ENCODE measurements at places on chromosomes 2 and 18.

- DNase-seq = no peak
Measured at GRCh38 chr2:177604271-177605065, 211.9 kb downstream of the AGPS start.

DNA sequence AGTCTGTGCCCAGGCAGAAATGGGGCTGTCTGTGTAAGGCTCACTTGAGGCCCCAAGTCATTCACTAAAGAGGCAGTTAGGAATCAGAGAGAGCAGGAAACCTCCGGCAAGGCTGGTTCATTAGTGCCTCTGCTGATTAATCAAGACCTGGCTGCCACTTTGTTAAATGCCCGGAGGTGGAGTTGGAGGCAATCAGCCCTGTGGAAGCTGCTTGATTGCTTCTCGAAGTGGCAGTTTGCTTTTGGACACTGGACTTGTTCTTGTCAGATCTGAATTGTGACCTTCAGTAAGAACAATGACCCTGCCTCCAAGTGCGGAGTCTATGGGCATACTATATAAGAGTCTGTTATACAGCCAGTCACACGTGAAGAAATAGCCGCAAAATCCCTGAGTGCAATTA is 183.9 kb upstream of the LINC00305 start:
- DNase-seq = no peak

DNA sequence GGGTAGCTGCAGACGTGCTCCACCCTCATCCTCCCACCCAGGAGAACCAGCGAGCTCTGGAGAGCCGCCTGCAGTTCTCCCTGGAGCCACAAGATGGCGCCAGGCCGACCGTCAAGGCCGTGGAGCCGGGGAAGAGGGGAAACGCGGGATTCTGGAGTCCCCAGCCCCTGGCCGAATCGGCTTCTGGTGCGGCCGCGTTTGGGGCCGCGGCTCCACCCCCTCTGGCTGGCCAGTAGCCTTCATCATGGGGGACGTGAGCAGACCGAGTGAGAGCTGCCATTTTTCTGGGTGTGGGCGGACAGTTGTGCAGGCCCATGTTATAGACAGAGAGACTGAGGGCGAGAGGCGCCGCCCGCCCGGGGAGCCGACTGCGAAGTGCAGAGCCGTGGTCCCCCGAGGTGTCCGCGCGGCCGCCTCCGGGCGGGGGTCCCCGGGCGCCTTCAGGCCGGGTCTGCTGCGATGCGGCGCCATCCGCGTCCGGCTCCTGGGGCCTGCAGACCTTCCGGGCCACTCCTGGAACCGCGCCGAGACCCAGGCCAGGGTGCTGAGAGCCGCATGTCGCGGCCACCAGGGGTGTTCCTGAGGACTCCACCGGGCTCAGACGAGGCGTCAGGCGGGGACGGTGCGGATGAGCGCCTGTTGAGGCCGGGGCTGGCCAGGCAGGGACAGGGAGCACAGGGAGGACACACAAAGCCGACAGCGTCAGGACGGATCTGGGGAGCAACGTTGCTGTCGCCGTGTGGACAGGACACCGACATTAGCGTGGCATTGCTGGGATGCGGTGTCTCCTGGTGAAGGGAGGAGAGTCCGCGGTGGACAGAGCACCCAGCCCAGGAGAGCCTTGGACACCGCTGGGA is 418.2 kb upstream of the HS6ST1 start:
- DNase-seq = peak; percentile 90

- no peak for DNase-seq
Measured at GRCh38 chr18:70370762-70371733, 82.2 kb downstream of the SOCS6 start.

DNA sequence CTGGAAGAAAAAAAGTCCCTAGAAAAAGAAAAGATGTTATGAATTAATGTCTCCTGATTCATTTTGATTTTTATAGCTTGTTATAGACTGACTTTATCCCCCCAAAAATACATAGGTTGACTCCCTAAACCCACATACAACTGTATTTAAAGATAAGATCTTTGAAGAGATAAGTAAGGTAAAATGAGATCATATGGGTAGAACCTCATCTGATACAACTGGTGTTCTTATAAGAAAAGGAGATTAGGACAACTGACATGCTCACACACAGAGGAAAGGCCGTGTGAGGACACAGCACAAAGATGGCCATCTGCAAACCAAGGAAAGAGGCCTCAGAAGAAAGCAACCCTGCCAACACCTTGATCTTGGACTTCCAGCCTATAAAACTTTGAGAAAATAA is 117.5 kb downstream of the CD226 start:
- no peak for DNase-seq

DNA sequence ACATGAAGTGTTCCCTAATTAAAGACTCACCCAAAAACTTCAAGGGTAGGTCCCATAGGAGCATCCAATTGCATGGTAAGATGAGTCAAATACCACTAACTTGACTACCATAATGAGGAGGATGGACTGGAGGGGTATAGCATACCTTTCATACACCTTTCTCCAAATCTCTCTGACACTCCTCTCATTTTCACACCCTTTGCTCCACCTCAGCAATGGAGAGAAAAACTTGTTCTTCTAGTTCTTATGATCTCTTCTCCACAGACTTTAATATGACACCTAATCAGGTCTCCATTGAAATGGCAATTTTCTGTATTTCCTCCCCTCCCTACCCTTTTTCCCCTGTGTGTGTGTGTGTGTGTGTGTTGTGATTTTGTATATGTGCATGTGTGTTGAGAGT is 41.1 kb upstream of the MAP2 start:
- DNase-seq = no peak

- DNase-seq = no peak
Measured at GRCh38 chr2:134261398-134262131, 7.7 kb downstream of the MGAT5 start.

DNA sequence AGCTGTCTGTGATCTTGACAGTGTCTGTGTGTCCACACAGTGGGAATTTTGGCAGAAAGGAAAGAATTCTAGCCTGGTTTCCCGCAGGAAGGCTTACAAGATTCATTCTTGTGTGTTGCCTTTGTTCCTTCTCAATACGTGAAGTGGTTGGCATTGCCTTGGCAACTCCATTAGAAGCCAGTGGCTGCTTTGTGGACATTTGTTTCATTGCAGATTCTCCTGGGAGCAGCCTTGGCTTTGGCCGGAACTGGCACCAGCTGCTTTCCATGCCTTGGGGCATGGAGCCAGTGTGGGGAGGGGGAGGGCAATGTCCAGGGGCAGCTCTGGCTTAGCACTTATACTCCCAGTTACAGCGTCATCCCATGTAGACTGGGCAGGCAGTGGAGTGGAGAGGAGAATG is 39.4 kb downstream of the KIF5C start:
- no peak for DNase-seq

GRCh38 chr18:79445696-79446561 is 50.2 kb downstream of the NFATC1 start:
- no peak for DNase-seq

DNA sequence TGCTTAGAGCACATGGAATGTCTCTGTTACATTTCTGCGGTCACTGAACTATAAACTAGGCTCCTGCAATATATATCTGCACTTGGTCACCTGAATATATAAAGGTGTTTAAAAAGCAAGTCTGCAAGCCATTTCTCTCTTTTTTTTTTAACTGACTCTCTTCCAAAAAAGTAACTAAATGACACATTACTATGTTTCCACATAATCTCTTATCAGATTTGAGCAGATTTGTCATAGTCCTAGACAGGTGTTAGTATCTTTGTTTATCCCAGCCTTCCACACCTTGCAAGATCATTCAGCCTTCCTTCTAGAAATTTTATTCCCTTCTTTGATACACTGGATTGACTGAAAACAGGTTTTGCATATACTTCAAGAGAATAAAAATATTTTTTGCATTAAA is 86.7 kb upstream of the KLF7 start:
- DNase-seq = no peak

GRCh38 chr2:10982931-10983701 is 71.4 kb downstream of the KCNF1 start:
- DNase-seq = no peak

- DNase-seq = no peak
Measured at GRCh38 chr2:13779996-13780395, 852.5 kb upstream of the LRATD1 start.

- no peak for DNase-seq
Measured at GRCh38 chr2:130949954-130950353, 113.2 kb downstream of the ARHGEF4 start.

DNA sequence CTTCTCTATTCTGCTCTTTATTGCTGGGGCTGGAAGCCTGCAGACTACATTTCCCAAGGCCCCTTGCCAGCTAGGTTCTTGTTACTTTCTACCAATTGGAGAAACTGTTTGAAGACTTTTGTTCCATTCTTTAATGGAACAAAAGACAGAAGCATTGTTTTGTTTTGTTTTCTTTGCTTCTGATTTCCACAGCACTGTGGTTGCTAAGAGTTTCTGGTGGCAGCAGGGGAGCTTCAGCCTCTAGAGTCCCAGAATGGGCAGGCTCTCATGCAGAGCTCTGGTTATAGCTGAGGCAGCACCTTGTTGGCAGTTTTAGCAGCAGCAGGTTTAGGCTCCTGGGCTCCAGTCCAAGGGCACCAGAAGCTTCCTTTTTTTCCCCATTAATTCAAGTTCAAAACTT is 234.3 kb downstream of the ETAA1 start:
- DNase-seq = no peak

- DNase-seq = no peak
Measured at GRCh38 chr2:198054299-198054698, 249.9 kb downstream of the PLCL1 start.

GRCh38 chr2:78127424-78127823 is 605.2 kb upstream of the LRRTM4 start:
- DNase-seq = no peak

DNA sequence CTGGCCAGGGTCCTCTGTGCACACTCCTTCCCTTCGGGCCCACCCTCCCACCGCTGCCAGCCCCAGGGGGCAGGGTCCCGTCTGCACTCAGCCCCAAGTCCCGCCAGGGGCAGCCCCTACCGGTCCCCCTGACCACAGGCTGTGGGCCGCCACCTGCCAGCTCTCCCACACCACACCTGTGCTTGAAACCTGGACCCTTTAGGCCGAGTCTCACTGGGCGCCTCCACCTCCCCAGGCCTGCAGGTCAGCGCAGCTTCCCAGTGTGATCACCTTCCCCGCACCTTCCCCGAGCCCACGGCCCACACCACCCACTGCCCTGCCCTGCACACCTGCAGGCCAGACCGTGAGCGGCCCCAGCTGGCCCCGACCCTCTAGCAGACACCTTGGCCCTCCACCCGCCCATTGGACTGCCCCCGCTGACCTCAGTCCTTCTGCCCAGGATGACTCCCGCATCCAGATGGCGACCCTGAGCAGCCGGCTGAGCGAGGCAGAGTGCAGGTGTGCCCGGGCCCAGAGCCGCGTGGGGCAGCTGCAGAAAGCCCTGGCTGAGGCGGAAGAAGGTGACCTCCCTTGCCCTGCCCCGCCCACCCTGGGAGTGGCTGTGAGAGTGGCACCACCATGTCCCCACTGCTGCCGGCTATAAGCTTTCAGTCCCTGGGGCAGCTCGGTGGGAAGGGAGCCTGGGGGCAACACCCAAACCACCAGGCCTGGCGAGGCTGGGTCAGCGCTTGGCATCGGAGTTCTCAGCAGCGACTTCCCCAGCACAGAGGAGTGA is 31.3 kb upstream of the SNED1 start:
- no peak for DNase-seq

DNA sequence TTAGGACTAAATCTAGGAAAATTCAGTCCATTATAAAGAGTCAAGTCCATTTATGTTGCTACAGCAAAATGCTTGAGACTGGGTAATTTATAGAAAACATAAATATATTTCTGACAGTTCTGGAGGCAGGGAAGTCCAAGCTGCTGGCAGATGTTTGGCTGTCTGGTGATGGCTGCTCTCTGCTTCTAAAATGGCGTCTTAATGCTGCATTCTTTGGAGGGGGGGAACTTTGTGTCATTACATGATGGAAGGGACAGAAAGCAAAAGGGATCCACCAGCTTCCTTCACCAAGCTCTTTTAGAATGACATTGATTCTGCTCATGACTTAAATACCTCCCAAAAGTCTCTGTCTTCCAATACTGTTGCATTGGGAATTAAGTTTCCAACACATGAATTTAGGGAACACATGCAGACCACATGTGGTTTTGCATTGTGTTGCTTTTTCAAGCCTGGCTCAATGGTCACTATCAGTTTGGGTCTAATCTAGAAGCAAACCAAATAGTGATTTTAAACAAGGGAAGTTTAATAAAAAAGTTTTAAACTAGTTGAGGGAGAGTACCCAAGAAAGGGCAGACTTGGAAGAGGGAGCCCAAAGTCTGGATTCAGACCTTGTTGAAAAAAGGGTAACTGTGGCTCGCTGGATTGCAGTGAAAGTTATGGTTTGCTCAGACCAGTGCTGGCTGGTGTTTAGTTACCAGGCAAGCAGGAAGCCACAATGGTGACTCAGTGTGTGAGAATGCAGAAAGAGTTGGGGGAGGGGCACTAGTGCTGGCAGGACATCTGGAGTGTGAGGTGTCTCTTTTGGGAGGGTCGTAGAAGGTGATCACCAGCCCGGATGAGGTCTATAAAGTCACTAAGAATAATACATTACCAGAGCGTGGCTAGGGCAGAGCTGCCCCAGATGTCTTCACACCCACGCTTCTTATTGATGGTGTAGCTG is 30.8 kb downstream of the C18orf54 start:
- peak; percentile 57 for DNase-seq

DNA sequence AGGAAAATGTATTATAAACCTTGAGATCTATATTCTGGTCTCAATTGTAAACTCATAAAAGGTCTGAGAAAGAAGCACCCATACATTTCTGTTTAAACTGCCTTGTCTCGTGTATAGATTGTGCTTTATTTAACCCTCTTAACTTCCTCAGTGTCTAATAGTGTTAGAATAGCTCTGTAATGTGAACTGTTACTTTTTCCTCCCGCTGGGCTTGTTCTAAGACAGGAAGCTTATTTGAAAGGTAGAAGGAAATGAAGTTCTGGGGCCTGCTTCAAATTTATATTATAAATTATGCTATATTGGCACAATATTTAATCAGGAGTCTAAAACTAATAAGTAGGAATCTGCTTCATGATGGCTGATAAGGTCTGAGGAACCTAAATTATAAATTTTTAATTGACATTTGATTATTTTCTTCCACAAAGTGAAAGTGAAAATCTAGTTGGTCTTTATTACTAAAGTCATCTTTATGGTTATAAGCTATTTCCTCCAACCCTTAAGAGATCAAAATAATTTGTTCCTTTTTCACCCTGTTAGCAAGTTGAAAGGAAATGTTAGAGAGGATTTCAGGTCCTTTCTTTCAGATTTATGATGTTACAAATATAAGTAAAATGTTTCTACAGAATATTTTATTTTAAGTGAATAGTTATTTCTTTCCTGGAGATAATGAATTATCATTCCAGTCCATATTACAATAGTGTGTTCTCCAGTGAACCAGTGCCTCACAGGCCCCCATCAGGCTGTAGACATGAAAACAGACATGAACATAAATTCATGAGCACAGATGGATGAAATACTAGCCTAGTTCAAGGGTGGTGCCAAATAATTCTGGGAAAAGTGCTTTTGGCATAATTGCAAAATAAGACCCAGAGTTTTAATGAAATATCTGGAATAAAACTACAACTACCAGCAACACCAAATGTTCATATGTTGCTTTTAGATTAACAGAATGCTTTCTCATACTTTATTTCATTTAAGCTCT is 7.9 kb downstream of the MFSD6 start:
- DNase-seq = no peak
